ENCODE measurements at places on chromosomes 6 and 20.

- DNase-seq, result no peak
These were observed 536.8 kb downstream of the EYS start for GRCh38 chr6:65170273-65170672.

- no peak for DNase-seq
These were observed 95.3 kb downstream of the TAF4 start for GRCh38 chr20:61970357-61970756.

- DNase-seq, result no peak
These were observed 68.2 kb upstream of the STXBP5 start for GRCh38 chr6:147136057-147136456.

GRCh38 chr20:8228315-8228714 is 96.2 kb downstream of the PLCB1 start:
- no peak for DNase-seq

GRCh38 chr6:41723530-41724227 is 11.7 kb downstream of the TFEB start:
- no peak for DNase-seq

All from endothelial cell (in vitro differentiated cells).